ENCODE measurements at places on chromosomes 1 and 21.

GRCh38 chr1:33711511-33711910, 152.4 kb upstream of the HMGB4 start:
- DNase-seq: no peak

GRCh38 chr1:202938287-202938925, 11.4 kb upstream of the KLHL12 start:
- DNase-seq: no peak

GRCh38 chr1:107990606-107991005, 25.6 kb upstream of the VAV3 start:
- DNase-seq: no peak

- DNase-seq: no peak
These were observed 5.8 kb upstream of the CCDC27 start for GRCh38 chr1:3746389-3746829.

DNA sequence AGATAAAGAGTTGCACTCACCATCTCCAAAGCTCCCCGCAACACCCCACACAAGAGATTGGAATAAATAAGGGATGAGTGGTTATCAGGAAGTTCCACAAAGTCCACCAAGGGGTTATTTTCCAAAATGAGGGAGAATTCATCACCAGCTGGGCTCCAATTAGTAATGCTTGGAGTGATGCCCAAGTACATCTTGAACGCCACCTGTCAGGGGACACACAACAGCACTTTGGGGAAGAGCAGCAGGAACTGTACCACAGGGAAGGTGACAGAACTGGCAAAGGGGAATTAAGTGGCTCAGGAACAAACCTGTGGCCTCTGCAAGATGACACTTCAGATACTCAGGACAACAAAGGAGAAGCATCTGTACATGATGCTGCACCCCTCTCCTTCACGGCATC, 11.5 kb downstream of the TRAPPC3 start:
- DNase-seq: no peak

DNA sequence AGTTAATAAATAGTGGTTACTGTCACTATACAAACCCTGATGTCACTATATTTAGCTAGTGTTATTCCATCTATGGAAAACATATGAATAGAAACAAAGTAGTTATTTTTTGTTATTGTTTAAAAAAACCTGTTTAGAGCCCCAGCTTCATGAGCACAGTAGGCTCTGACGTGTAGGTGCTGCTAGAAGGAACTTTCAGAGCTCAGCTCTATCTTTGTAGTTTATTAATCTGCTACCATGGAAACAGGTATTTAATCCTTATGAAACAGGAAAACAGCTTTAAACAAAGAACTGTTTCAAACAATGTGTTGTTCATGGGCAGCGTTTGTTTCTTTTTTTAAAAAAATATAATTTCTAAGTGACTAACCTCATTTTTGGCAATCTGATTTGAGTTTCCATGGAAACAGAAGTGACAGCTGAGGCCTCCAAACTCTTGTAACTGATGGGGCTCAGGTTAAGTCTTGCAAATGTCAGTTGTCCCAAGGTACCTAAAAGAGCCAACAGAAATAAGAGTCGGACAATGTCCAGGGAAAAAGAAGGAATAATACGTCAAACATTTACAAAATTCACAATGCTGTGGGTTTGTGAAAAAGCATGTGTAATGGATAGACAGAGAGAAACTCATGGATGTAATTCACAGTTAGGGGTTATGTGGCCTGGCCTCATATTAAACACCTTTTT, 162.0 kb upstream of the C21orf91 start:
- no peak for DNase-seq

DNA sequence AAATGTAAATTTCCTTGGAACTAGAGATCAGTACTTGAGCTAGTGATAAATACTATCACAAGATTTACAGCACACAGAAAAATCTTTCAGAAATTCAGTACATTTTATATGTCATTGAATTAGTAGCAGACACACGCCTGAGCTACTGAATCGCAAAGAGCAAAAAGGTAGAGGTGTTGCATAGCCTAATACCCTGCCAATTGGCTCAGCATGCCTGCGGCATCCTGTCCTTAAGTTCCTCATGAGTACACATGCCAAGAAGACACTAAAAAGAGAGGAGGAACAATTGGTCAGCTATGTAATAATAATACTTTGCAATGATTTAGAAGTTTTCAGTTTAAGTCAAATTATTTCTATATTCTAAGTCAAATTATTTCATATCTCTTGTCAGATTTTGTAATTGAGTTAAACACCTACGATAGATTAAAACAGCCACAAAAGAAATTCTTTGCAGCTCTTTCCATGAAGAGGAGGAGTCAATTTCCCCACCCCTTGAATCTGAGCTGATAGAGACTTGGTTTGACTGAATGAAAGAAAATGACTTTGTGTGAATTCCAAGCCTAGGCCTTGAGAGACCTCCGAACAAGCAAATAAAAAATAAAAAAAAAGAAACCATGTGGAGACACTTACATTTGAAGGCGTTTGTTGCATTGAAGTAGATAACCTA, 36.2 kb upstream of the PKN2 start:
- DNase-seq: no peak

DNA sequence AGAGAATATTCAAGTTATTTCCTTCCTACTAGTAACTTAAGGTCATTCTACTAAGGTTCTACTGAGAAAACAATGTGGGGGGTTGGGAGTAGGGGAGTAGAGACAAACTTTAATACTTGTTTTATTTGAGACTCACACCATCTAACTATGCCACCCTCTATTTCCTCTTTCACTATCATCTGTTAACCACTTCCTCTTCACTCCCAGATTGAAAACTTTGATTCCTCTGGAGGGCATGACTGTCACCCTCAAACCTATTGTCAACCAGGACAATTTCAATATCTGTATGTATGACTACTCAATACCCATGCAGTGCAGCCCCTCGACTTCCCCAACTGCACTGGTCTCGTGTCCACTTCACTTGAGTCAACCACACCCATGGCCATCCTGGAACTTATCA, 165.6 kb upstream of the POGK start:
- DNase-seq: no peak

GRCh38 chr1:234500269-234500668, 21.3 kb upstream of the TARBP1 start:
- peak; percentile 64 for DNase-seq

DNA sequence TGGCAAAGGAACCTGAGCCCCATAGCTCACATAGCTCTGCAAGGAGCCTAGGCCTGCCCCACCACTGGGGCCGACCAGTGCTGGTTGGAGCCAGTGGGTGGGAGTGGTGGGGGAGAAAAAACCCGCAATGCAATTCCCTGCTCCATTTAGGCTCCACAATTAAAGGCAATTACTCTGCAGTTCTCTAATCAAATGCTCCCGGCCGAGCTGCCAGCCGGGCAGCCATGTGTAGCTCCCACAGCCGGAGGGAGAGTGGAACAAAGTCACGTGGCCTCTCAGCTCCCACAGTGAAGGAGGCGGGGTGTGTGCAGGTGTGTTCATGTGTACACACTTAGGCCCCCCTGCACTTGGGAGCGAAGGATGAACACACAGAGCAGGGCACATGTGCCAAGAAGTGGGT, 81.6 kb downstream of the KIRREL1 start:
- no peak for DNase-seq

DNA sequence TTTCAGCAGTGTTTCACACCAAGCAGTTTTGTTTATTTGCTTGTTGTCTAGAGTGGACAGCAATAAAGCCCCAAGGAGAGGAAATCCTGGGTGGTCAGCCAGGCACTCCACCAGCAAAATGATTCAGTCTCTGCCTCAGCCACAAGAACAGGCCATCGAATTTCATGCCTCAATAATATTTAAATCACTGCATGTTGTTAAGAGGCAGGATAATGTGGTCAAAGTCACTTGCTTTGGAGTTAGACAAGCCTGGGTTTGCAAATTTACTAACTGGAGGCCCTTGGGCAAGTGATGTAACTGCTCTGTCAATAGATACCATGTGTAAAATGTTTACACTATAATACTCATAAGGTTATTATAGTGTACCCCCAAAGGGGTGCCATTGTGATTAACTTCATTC, 349.6 kb downstream of the LMO4 start:
- DNase-seq: no peak

- no peak for DNase-seq
These were observed 13.7 kb downstream of the PABPC4 start for GRCh38 chr1:39562886-39563285.

GRCh38 chr1:9884805-9885204, 25.3 kb downstream of the CTNNBIP1 start:
- no peak for DNase-seq

GRCh38 chr1:77614037-77614436, 68.4 kb downstream of the ZZZ3 start:
- no peak for DNase-seq

GRCh38 chr1:208134491-208134890, 109.7 kb downstream of the PLXNA2 start:
- DNase-seq: no peak

Measured in stimulated activated CD4-positive, alpha-beta T cell treated with anti-CD3 and anti-CD28 coated beads, Interleukin-1b, Interleukin-23, amount 100 ng/mL, for 48 hours (primary cell).